ENCODE measurements at places on chromosomes 12 and 14. TPM values are rescaled to one million over a fixed set of nuclear protein-coding genes. Genes with fewer than 3 reads are reported as not detected.

The OR4K15 gene
- total RNA-seq: not detected

The PPFIA2 gene
- total RNA-seq: 1.4 TPM

- peaks cover 13% of the 10 kb centered on the region for H3K4me1 ChIP-seq
- no peak overlapping the region for H3K4me3 ChIP-seq
- no peak overlapping the region for H3K27ac ChIP-seq
- H3K36me3 ChIP-seq: no peaks in the 10 kb centered on the region
- no peaks in the 10 kb centered on the region for H3K27me3 ChIP-seq
Observed at GRCh38 chr12:12008232-12008850, 62.4 kb upstream of the BCL2L14 start.

DNA sequence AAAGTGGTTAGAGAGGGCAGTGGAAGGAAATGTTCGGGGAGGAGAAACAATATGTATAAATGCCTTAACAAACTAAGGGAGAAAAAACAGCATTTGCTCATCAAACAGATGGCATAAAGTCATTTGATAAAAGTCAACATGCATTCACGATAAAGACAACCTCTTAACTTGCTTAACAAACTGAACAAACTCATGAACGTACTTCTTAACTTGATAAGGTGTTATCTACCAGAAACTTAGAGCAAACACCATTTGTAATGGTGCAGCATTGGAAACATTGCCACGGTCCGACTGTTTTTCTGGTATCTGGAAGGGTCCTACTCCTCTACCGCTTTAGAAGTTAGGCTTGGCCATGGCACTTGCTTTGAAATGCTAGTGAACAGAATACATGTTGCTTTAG lies 4.2 kb upstream of the RPS6KL1 start:
- no peak overlapping the region for H3K4me3 ChIP-seq
- H3K27ac ChIP-seq: no peak overlapping the region
- H3K36me3 ChIP-seq: no peaks in the 10 kb centered on the region
- peaks cover 4% of the 10 kb centered on the region for H3K4me1 ChIP-seq
- DNase-seq: no peak
- H3K27me3 ChIP-seq: no peaks in the 10 kb centered on the region
